CD4-positive, alpha-beta T cell (primary cell): ENCODE measurements at places on chromosomes 2 and 18.

DNA sequence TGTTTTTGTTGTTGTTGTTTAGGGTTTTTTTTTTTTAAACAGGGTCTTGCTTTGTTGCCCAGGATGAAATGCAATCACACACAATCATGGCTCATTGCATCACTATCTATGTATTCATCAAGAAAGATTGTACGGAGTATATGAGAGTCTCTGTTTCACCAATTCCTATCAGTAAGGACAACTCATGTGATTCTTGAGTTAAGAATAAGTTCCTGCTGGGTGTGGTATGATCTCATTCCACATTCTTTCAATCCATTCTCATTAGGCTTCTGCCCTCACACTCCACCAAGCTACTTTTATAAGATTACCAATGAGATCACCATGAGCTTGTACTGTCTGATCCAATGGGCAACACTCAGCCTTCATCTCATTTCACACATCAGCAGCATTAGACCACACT, 9.1 kb upstream of the AP1S3 start:
- peaks cover 1% of the 10 kb centered on the region for H3K4me1 ChIP-seq
- no peaks in the 10 kb centered on the region for H3K27me3 ChIP-seq
- H3K4me3 ChIP-seq = no peak overlapping the region
- H3K36me3 ChIP-seq = no peaks in the 10 kb centered on the region

DNA sequence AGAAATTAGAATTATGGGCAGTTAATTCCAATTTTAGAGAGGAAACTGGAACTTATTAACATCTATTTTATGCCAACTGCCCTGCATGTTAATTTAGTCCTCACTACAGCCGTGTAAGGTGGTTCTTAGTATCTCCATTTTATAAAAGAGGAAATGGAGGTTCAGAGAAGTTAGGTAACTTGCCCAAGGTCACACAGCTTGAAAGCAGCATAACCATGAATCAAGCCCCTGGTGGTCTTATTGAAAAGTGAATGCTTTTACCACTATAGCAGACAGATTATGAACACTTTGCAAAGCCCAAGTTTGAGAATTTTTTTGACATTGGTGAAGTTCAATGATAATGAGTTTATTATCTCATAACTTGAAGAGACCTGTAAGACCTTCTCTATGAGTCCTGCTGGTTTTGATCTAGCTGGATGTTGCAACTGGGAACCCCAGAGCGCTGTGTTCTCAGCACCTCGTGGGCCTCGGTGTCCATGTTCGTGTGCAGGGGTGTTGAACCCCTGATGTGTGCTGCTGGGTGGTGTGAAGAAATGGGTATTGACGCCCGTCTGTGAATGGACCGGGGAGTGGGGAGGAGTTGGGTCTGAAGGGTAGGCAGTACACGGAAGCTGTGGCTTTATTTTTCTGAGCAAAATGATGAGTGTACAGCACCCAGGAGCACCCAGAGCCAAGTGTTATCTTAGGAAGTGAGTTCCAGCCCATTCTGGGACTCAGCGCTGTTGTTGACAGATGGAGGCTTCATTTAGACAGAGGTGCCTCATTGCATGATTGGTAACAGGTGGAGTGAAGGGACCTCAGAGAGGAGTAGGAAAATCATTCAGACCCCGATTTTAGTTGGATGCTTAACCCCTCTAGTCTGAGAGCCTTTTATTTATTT, 9.7 kb downstream of the GREB1 start:
- no peak for DNase-seq
- H3K27me3 ChIP-seq = peaks cover 26% of the 10 kb centered on the region
- no peak overlapping the region for H3K27ac ChIP-seq

- peaks cover 28% of the 10 kb centered on the region for H3K4me1 ChIP-seq
- H3K4me3 ChIP-seq = peak overlapping the region; percentile 98
- H3K27me3 ChIP-seq = no peaks in the 10 kb centered on the region
- peak overlapping the region; percentile 40 for H3K27ac ChIP-seq
- no peak for DNase-seq
- no peaks in the 10 kb centered on the region for H3K36me3 ChIP-seq
Measured at GRCh38 chr2:62194558-62195420, 1.1 kb upstream of the B3GNT2 start.

GRCh38 chr2:222978850-222979249, 73.1 kb upstream of the KCNE4 start:
- no peak overlapping the region for H3K27ac ChIP-seq
- H3K36me3 ChIP-seq = no peaks in the 10 kb centered on the region
- H3K4me1 ChIP-seq = peaks cover 6% of the 10 kb centered on the region
- DNase-seq = no peak
- no peak overlapping the region for H3K4me3 ChIP-seq

- no peaks in the 10 kb centered on the region for H3K36me3 ChIP-seq
- H3K27ac ChIP-seq = no peak overlapping the region
- no peak for DNase-seq
Measured at GRCh38 chr2:227404585-227405271, 17.0 kb upstream of the SCYGR1 start.

- H3K27ac ChIP-seq = no peak overlapping the region
- H3K36me3 ChIP-seq = no peaks in the 10 kb centered on the region
- no peaks in the 10 kb centered on the region for H3K27me3 ChIP-seq
- no peaks in the 10 kb centered on the region for H3K4me1 ChIP-seq
- no peak overlapping the region for H3K4me3 ChIP-seq
- DNase-seq = no peak
Measured at GRCh38 chr2:7952046-7952745, 729.7 kb upstream of the ID2 start.

GRCh38 chr2:138956116-138956515, 175.9 kb upstream of the NXPH2 start:
- H3K4me1 ChIP-seq = no peaks in the 10 kb centered on the region
- no peaks in the 10 kb centered on the region for H3K36me3 ChIP-seq
- DNase-seq = no peak
- no peak overlapping the region for H3K4me3 ChIP-seq
- no peaks in the 10 kb centered on the region for H3K27me3 ChIP-seq

- no peak for DNase-seq
- H3K4me1 ChIP-seq = no peaks in the 10 kb centered on the region
- no peaks in the 10 kb centered on the region for H3K27me3 ChIP-seq
- no peaks in the 10 kb centered on the region for H3K36me3 ChIP-seq
- H3K27ac ChIP-seq = no peak overlapping the region
- no peak overlapping the region for H3K4me3 ChIP-seq
Measured at GRCh38 chr2:223692191-223692947, 90.2 kb upstream of the SCG2 start.

DNA sequence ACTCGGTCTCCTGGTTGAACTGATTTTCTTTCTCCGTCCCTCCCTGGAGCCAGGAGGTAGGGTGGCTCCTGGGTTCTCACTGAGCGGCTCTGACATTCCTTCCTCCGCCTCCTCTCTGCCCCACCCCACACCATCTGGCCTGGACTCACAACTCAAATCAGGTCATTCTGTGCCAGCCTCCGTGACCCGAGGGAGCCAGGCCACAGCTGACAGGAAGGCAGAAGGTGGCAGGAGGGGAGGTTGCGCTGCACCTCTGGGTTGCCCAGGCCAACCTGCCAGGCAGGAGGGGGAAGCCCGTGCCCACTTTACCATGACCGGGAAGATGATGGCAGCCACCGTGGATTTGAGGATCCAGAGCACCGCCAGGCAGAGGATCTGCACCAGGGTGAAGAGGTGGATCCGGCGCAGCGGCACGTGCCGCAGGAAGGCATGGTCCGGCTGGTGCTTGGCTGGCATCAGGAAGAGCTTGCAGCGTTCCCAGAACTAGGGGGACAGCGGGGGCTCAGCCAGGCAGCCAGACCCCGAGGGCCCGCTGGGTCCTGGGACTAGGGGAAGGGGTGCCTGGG, 28.3 kb downstream of the MTHFD2 start:
- no peaks in the 10 kb centered on the region for H3K4me1 ChIP-seq
- H3K27ac ChIP-seq = no peak overlapping the region
- H3K27me3 ChIP-seq = no peaks in the 10 kb centered on the region
- no peak overlapping the region for H3K4me3 ChIP-seq

GRCh38 chr18:5309888-5310470, 14.5 kb upstream of the ZBTB14 start:
- no peaks in the 10 kb centered on the region for H3K27me3 ChIP-seq
- H3K4me3 ChIP-seq = peak overlapping the region; percentile 52
- H3K27ac ChIP-seq = peak overlapping the region; percentile 29
- DNase-seq = peak; percentile 10
- H3K4me1 ChIP-seq = peaks cover 6% of the 10 kb centered on the region
- H3K36me3 ChIP-seq = no peaks in the 10 kb centered on the region

DNA sequence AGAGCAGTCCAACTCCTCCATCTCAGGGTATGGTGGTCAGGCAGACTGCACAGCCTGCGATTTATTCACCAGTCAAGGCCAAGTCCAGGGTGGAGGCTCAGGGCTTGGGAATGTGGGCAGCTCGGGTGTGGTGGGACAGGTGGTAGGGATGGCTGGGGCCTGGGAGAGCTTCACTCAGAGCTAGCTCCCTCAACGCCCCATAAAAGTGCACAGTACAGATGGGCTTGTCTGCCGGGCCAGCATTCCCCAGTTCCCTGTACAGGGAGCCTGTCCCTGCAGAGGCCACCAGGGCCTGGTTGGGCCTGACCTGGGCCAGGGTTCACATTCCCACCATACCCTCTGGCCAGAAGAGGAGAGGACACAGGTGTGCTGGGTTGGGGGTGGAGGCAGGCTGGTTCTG, 49.2 kb upstream of the OTOS start:
- no peak overlapping the region for H3K4me3 ChIP-seq
- no peak overlapping the region for H3K27ac ChIP-seq
- peaks cover 4% of the 10 kb centered on the region for H3K27me3 ChIP-seq
- no peaks in the 10 kb centered on the region for H3K36me3 ChIP-seq
- DNase-seq = no peak

- H3K4me1 ChIP-seq = no peaks in the 10 kb centered on the region
- no peaks in the 10 kb centered on the region for H3K36me3 ChIP-seq
- H3K27ac ChIP-seq = no peak overlapping the region
- no peak overlapping the region for H3K4me3 ChIP-seq
Measured at GRCh38 chr2:38409156-38410102, 32.4 kb upstream of the ATL2 start.

DNA sequence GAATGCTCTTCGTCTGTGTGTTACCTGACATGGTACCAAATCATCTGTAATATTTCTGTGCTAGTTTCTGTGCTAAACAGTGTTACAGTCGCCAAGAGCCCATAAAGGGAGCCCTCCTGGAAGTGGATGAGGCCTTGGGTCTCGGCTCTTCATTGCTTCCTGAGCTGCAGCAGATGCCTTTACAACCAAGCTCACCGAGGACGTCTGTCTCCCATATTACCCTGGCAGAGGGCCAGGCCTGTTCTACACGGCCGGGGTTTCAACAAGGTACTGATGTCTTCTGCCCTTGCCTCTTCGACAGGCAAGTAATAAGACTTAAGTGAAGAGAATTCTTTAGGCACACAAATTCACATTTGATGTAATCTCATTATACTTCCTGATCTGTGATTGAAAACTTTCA, 16.8 kb downstream of the RPL31 start:
- no peaks in the 10 kb centered on the region for H3K27me3 ChIP-seq
- H3K4me3 ChIP-seq = no peak overlapping the region
- H3K4me1 ChIP-seq = no peaks in the 10 kb centered on the region
- peaks cover 2% of the 10 kb centered on the region for H3K36me3 ChIP-seq

DNA sequence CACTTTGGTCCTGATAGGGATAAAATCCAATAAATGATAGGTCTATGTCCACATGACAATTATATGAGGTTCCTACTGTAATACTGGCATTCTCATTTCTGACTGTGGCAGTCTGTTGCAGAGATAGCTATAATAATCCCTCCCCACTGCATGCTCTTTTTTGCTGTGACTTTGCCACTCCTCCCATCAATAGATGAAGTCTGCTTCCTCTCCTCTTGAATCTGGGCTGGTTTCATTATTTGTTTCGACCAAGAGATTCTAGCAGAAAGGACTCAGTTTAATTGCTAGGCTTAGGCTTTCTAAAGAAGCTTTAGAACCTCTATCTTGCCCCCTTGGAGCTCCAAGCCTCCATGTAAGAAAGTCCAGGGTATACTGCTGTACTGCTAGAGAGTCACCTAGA, 23.3 kb upstream of the CREB1 start:
- H3K4me1 ChIP-seq = peaks cover 21% of the 10 kb centered on the region
- no peak overlapping the region for H3K4me3 ChIP-seq
- no peaks in the 10 kb centered on the region for H3K27me3 ChIP-seq
- no peak for DNase-seq
- no peak overlapping the region for H3K27ac ChIP-seq
